Vagina (tissue), 2 donors: ENCODE measurements at places on chromosomes 13 and 19. TPM values are rescaled to one million over a fixed set of nuclear protein-coding genes. Genes with fewer than 3 reads are reported as not detected.

DNA sequence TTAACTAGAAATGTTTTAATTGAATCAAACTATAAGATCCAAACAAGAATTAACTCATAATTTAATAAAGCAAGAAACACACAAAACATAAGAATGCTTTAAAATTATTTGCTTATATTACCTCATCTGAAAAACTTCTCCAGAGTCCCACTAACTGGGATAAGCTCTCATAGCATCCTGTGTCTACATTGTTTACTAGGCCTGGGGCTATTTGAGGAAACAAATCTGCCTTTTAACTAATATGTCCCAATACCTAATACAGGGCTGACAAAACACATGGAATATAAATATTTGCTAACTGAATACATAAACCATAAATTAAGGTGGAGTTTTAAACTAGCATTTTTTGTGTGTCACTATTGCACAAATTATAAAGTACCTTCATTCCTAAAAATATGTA, 1399.8 kb upstream of the SLC10A2 start:
- DNase-seq: no peak
- no peak overlapping the region for H3K27ac ChIP-seq
- H3K4me3 ChIP-seq: no peak overlapping the region
- H3K4me1 ChIP-seq: no peaks in the 10 kb centered on the region

- H3K4me3 ChIP-seq: no peak overlapping the region
- no peaks in the 10 kb centered on the region for H3K4me1 ChIP-seq
- H3K27ac ChIP-seq: no peak overlapping the region
- no peaks in the 10 kb centered on the region for H3K36me3 ChIP-seq
Measured at GRCh38 chr13:89375839-89376238, 1704.7 kb downstream of the SLITRK5 start.

GRCh38 chr19:16378291-16378889, 53.8 kb downstream of the KLF2 start:
- DNase-seq: no peak
- H3K4me1 ChIP-seq: peaks cover 25% of the 10 kb centered on the region
- H3K27me3 ChIP-seq: no peaks in the 10 kb centered on the region
- H3K4me3 ChIP-seq: no peak overlapping the region
- H3K36me3 ChIP-seq: no peaks in the 10 kb centered on the region

Gene CEACAM7
- 3.4 TPM for total RNA-seq

Gene NDUFB7
- 375 TPM for total RNA-seq

Gene CGB8
- total RNA-seq: not detected

- DNase-seq: no peak
- no peaks in the 10 kb centered on the region for H3K4me1 ChIP-seq
- H3K27me3 ChIP-seq: no peaks in the 10 kb centered on the region
- no peak overlapping the region for H3K4me3 ChIP-seq
- H3K27ac ChIP-seq: no peak overlapping the region
Measured at GRCh38 chr13:98785405-98785804, 32.9 kb upstream of the SLC15A1 start.

Gene ZNF610
- 0.98 TPM for total RNA-seq

DNA sequence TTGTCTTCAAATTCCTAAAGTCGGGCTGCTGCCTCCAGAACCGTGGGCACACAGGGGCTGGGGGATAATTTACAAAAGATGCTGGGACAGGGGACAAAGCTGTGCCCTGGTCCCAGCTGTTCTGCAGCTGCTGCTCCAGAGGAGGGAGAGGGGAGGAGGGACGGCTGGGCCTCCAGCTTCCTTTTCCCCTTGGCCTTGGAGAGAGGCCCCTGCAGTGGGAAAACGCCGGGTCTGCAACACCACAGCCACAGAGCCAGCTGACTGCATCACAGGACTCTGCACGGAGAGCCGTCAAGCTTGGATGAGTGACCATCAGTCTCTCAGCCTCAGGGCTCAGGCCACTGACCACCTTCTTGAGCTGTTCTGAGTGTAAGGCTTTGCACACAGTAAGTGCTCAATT, 6.1 kb downstream of the DOCK6 start:
- peak; percentile 79 for DNase-seq
- peaks cover 2% of the 10 kb centered on the region for H3K4me1 ChIP-seq

Gene SIGLECL1
- not detected for total RNA-seq

Gene SLITRK5
- total RNA-seq: 0.74 TPM

Gene ZNF560
- 0.49 TPM for total RNA-seq

Gene MPV17L2
- total RNA-seq: 10.3 TPM

Gene RASIP1
- total RNA-seq: 31.2 TPM

DNA sequence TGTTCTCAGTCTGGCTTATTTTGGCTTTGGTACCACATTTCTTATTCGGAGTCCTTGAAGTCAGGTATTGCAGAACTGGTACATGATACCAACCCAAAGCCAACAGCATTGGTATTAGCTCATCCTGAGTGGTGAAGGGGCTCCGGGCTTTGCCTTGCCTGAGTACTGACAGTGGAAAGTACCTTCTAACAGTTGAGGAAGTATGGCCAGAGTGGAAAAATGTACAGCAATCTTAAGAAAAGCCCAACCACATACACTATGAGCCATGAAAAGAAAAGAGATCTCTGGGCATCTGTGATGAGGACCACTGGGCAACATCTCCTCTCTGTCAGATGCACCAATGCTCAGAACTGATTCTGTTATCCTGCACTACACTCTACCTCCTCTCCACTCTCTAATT, 8.3 kb downstream of the LCP1 start:
- no peak overlapping the region for H3K27ac ChIP-seq
- no peaks in the 10 kb centered on the region for H3K27me3 ChIP-seq
- no peak for DNase-seq
- H3K4me3 ChIP-seq: no peak overlapping the region
- no peaks in the 10 kb centered on the region for H3K4me1 ChIP-seq

- no peak for DNase-seq
- no peak overlapping the region for H3K4me3 ChIP-seq
- no peak overlapping the region for H3K27ac ChIP-seq
- no peaks in the 10 kb centered on the region for H3K27me3 ChIP-seq
- H3K4me1 ChIP-seq: no peaks in the 10 kb centered on the region
Measured at GRCh38 chr13:46332772-46333171, 54.3 kb downstream of the RUBCNL start.

DNA sequence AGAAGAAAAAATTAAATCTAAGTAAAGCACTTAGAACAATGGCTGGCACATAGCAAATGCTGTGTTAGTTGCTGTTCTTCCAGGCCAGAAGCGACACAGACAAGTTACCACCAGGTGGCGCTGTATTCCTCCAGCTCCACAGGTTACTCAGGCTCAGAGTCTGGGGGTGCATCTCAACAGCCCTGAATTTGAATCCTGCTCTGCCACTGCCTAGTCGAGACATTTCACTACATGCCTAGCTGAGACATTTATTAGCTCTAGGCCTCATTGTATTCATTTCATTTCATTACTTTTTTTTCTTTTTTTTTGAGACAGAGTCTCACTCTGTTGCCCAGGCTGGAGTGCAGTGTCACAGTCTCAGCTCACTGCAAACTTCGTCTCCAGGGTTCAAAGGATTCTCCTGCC, 16.4 kb upstream of the CYP2B6 start:
- no peaks in the 10 kb centered on the region for H3K4me1 ChIP-seq
- DNase-seq: no peak
- no peaks in the 10 kb centered on the region for H3K36me3 ChIP-seq

GRCh38 chr19:39237200-39238184, 7.3 kb downstream of the IFNL3 start:
- no peak overlapping the region for H3K27ac ChIP-seq
- H3K4me3 ChIP-seq: no peak overlapping the region
- no peaks in the 10 kb centered on the region for H3K4me1 ChIP-seq
- H3K27me3 ChIP-seq: no peaks in the 10 kb centered on the region
- H3K36me3 ChIP-seq: no peaks in the 10 kb centered on the region

DNA sequence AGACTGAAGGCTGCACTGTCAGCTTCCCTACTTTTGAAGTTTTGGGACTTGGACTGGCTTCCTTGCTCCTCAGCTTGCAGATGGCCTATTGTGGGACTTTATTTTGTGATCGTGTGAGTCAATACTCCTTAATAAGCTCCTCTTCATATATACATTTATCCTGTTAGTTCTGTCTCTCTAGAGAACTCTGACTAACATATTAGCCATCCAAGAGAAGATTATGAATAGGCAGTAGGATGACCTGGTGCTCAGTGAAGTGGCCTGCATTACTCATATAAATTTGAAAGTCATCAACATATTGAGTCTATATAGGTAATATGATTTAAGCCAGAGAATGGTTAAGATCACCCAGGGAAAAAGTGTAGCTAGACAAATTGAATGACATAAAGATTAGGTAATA, 136.3 kb upstream of the UFM1 start:
- H3K4me3 ChIP-seq: no peak overlapping the region
- DNase-seq: no peak
- H3K4me1 ChIP-seq: no peaks in the 10 kb centered on the region
- H3K27me3 ChIP-seq: no peaks in the 10 kb centered on the region
- no peaks in the 10 kb centered on the region for H3K36me3 ChIP-seq
- no peak overlapping the region for H3K27ac ChIP-seq

Gene ERCC2
- 17.9 TPM for total RNA-seq

- no peak overlapping the region for H3K27ac ChIP-seq
- H3K27me3 ChIP-seq: no peaks in the 10 kb centered on the region
- H3K4me3 ChIP-seq: no peak overlapping the region
- H3K36me3 ChIP-seq: no peaks in the 10 kb centered on the region
Measured at GRCh38 chr13:48993150-48993549, 17.4 kb downstream of the FNDC3A start.

DNA sequence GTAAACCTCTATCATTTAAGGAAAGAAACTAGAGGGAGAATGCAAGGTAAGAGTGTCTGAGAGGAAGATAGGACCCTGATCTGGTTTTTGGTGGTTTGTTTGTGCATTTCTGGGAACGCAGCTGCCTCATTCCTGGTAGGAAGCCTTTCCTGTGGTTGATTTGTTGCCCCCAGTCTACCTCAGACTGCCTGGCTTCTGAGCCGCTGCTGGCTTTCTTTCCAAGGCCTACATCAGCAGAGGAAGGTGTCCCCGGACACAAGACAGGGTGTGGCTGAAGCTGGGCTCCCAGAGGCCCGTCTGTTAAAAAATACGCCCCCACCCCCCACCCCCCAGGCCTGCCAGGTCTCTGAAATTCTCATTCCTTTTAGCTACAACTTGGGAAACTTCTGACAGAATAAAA, 42.6 kb downstream of the C13orf42 start:
- H3K27me3 ChIP-seq: no peaks in the 10 kb centered on the region
- no peak overlapping the region for H3K27ac ChIP-seq
- no peaks in the 10 kb centered on the region for H3K4me1 ChIP-seq
- H3K36me3 ChIP-seq: no peaks in the 10 kb centered on the region

Gene IGFL2
- not detected for total RNA-seq

GRCh38 chr13:44447783-44448321, 74.2 kb downstream of the SERP2 start:
- no peak overlapping the region for H3K27ac ChIP-seq
- no peaks in the 10 kb centered on the region for H3K27me3 ChIP-seq
- no peaks in the 10 kb centered on the region for H3K36me3 ChIP-seq
- no peak overlapping the region for H3K4me3 ChIP-seq
- H3K4me1 ChIP-seq: peaks cover 14% of the 10 kb centered on the region

DNA sequence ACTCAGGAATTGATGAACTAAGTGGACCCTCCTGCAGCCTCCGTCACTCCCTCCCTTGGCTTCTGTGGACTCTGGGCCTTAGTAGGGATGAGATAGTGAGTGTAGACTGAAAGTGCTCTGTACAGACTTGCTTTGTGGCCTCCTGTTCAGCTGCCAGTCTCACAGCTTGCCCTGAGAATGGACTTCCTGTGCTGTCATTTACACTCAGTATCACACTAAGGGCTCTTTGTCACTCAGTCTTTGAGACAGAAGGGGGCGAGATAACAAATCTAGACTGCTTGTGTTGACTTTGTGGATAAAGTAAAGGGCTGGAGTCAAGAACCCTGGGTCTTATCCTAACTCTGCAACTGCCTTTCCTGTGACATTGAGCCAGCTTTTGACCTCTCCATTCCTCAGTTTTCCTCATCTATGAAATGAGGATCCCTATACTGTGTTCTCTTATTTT, 21.0 kb upstream of the SPRY2 start:
- peaks cover 7% of the 10 kb centered on the region for H3K4me1 ChIP-seq
- H3K27ac ChIP-seq: no peak overlapping the region
- H3K36me3 ChIP-seq: no peaks in the 10 kb centered on the region
- no peak overlapping the region for H3K4me3 ChIP-seq

- H3K4me1 ChIP-seq: peaks cover 73% of the 10 kb centered on the region
- H3K4me3 ChIP-seq: no peak overlapping the region
- H3K36me3 ChIP-seq: peaks cover 7% of the 10 kb centered on the region
- H3K27me3 ChIP-seq: no peaks in the 10 kb centered on the region
- DNase-seq: no peak
- peak overlapping the region; percentile 68 for H3K27ac ChIP-seq
Measured at GRCh38 chr19:4379383-4380253, 20.7 kb downstream of the SH3GL1 start.

Gene PPM1N
- total RNA-seq: 3.9 TPM

DNA sequence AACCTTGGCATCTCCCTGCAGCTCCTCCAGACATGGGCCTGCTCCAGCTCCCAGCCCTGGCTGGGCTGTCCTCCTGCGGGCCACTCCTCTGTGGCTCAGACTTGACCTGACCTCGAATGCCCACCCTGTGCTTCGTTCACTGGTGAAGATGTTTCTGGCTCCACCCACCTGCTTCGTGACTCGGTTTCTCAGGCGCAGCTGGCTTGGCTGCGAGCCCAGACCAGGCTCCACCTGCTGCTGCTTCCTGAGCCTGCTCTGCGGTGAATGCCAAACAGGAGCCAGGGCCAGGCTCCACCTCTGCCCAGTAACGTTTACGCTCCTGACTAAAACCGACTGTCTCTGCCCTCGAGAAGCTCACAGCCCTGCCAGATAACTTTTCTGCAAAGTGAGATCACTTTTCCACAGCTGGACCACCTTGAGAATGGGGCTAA, 8.9 kb upstream of the RSPH6A start:
- no peak for DNase-seq
- no peak overlapping the region for H3K27ac ChIP-seq
- no peak overlapping the region for H3K4me3 ChIP-seq
- H3K4me1 ChIP-seq: no peaks in the 10 kb centered on the region
- no peaks in the 10 kb centered on the region for H3K27me3 ChIP-seq

Gene DBP
- total RNA-seq: 4.9 TPM

Gene ZSWIM4
- 13.0 TPM for total RNA-seq

DNA sequence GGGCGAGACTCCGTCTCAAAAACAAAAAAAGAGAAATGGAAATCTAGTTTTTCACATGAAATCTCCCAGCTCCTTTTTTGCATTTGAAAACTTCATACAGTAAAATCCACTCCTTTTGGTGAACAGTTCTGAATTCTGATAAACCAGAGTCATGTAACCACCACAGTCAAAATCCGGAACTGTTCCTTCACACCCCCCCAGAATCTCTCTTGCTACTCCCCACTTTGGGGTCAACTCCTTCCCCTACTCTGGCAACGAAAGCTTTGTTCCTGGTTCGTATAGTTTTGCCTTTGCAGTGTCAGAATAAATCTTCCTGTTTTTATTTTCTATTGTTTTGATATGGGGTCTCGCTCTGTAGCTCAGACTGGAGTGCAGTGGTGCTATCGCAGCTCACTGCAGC, 23.7 kb downstream of the RCN3 start:
- no peaks in the 10 kb centered on the region for H3K27me3 ChIP-seq
- no peak overlapping the region for H3K27ac ChIP-seq
- no peaks in the 10 kb centered on the region for H3K36me3 ChIP-seq
